ENCODE measurements at places on chromosomes 11 and 22. TPM values are rescaled to one million over a fixed set of nuclear protein-coding genes. Genes with fewer than 3 reads are reported as not detected.

The DEUP1 gene
- total RNA-seq, result not detected

The MRGPRX4 gene
- total RNA-seq, result not detected

The HBB gene
- not detected for total RNA-seq

The KCNA4 gene
- total RNA-seq, result under 0.01 TPM

The KRTAP5-3 gene
- not detected for total RNA-seq

The SLC15A3 gene
- total RNA-seq, result 18.0 TPM

The CDCA5 gene
- 13.4 TPM for total RNA-seq

The CDHR5 gene
- total RNA-seq, result not detected

The SCARF2 gene
- total RNA-seq, result 21.5 TPM

The KRTAP5-9 gene
- not detected for total RNA-seq

The MTNR1B gene
- not detected for total RNA-seq

The TUB gene
- 4.8 TPM for total RNA-seq

The ACTN3 gene
- total RNA-seq, result under 0.01 TPM

The DUSP18 gene
- 5.6 TPM for total RNA-seq

The FGF19 gene
- total RNA-seq, result not detected

The MARK2 gene
- total RNA-seq, result 5.4 TPM

The OR8G1 gene
- not detected for total RNA-seq

The MS4A8 gene
- not detected for total RNA-seq

The HTATIP2 gene
- total RNA-seq, result 70.5 TPM

The CTSD gene
- total RNA-seq, result 355 TPM

The HORMAD2 gene
- total RNA-seq, result under 0.01 TPM

The TOMM22 gene
- 118 TPM for total RNA-seq

The HOATZ gene
- not detected for total RNA-seq

The ENDOD1 gene
- total RNA-seq, result 123 TPM

The PRG3 gene
- total RNA-seq, result not detected

The SMCO4 gene
- total RNA-seq, result 10.4 TPM

The ANO3 gene
- 0.38 TPM for total RNA-seq

The KCNQ1OT1 gene
- 1.5 TPM for total RNA-seq

The FAM181B gene
- total RNA-seq, result under 0.01 TPM

The NLRP14 gene
- under 0.01 TPM for total RNA-seq

The APOBEC3B gene
- 13.0 TPM for total RNA-seq

The AHNAK gene
- 463 TPM for total RNA-seq

The TRIM34 gene
- total RNA-seq, result 13.2 TPM

All from regular cardiac myocyte (primary cell).